ENCODE measurements at places on chromosomes 6 and 20.

DNA sequence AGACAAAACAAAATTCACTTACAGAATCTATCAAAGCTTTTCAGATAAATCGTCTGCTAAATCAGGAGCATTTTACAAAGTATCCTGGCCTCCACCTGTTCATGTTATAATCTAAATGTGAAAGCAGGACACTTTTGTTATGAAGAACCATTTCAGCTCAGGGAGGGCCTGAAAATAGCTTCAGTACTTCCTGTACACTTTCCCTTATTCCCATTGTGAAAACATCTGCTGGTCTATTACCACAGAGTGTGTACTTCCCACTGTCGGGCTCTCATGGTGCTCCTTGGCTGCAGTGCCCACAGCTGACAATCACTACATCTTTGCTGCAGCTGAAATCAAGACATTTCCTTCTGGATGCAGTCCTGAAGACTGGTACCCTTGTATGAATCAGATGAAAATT lies 128.1 kb downstream of the OPRM1 start:
- DNase-seq = no peak

DNA sequence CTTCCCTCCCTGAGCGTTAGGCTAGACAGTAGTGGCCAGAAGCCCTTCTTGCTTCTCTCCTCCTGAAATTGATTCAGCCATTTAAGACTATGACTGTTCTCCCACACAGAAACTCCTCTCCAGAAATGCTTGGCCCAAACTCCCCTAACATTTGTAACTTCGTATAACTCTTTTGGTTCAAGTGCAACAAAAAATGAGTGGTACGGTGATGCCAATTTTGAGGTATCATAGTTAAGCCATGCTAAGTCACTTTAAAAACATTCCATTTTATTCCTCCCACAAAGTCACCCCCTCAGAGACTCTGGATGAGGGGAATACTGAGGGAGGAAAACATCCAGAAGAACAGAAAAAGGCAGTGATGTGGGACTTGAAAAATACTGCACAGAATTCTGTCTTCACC lies 21.1 kb upstream of the ROS1 start:
- DNase-seq = no peak

DNA sequence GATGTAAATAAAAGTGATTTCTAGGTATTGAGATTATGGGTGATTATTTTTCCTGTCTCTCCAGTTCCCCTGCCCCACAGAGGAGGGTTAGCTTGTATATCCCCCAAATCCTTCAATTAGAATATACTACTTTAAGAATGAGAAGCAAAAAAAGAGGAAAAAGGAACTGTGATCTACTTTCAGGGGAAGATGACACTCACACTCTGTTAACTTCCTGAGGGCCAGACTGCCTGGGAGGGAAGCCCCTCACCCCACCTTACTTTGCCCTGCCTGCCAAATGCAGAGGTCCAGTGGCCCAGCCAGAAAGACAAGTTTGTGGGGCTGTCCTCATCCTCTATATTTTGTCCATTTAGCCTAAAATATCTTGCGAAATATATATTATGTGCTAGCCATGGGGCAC lies 9.2 kb upstream of the LY86 start:
- no peak for DNase-seq

- DNase-seq = no peak
Measured at GRCh38 chr20:17827759-17828559, 128.2 kb downstream of the BANF2 start.

- no peak for DNase-seq
Measured at GRCh38 chr6:71386215-71386614, 97.6 kb downstream of the OGFRL1 start.

DNA sequence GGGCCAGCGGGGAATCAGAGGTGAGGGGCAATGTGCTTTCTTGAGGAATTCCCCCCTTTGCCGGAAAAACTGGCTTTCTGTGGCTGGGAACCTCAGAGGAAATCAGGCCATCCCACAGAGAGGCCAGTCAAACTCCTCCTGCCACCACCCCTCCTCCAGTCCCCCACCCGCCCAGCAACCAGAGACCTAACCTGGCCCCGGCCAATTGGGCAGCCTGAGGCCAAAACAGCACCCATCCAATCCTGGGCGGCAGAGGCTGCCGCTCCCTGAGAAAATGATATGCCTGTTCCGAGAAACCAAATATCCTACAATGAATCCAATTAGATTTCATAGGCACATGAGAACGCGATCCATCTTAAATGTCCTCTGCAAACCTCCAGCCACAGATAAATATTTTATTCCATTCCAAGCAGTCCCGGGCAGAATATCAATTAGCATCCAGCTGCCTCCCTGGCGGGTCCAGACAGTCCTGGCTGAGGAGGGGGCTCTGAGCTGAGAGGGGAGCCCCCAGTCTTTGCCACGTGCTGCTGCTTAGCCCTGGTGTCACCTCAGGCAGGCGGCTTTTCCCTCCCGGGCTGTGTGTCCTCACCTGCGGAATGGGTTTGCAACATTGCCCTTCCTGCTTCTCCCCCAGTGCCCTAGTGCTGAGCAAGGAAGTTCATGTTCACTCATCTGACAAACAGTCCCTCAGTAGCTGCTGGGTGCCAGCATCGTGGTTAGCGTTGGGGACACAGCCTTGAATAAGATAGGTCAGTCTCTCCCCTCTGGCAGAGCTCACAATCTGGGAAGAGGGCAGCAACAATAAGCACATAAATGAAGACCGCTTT lies 95.0 kb downstream of the DLGAP4 start:
- no peak for DNase-seq

- peak; percentile 55 for DNase-seq
Measured at GRCh38 chr6:160041608-160042007, 72.7 kb downstream of the IGF2R start.

GRCh38 chr6:8389036-8389818 lies 46.1 kb downstream of the SLC35B3 start:
- no peak for DNase-seq

GRCh38 chr6:101980924-101981323 lies 587.4 kb downstream of the GRIK2 start:
- no peak for DNase-seq

GRCh38 chr6:167826230-167826895 lies 348 bp upstream of the AFDN start:
- DNase-seq = peak; percentile 73

DNA sequence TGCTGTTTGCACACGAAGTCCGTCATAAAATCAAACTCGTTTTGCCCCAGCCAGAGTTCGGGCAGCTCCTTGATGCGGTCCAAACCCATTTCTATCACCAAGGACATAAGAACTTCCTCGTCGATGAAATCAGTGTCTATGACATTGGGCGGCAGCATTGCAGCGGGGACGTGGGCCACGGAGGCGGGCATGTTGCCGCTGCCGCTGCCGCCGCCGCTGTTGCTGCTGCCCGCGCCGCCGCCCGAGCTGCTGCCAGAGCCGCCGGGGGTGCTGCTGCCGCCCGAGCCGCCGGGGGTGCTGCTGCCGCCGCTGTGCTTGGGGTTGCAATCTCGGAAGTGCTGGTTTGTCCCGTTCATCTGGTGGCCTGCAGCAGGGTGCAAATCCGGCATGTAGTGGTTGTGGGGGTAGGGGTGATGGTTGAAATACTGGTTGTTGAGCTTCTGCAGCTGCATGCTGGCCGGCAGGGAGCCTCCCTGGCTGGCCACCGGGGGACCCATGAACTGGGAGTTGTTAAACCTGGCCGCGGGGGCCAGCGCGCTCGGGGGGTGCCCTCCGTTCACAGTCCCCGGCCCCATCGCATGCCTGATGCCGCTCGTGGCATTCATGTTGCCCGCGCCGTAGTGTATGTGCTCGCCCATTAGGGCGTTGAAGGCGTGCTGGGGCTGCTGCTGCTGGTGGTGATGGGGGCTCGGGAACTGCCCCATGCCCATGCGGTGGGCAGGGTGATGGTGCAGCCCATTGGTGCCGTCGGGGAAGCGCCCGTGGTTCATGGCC lies 1.1 kb downstream of the CITED2 start:
- DNase-seq = peak; percentile 30

DNA sequence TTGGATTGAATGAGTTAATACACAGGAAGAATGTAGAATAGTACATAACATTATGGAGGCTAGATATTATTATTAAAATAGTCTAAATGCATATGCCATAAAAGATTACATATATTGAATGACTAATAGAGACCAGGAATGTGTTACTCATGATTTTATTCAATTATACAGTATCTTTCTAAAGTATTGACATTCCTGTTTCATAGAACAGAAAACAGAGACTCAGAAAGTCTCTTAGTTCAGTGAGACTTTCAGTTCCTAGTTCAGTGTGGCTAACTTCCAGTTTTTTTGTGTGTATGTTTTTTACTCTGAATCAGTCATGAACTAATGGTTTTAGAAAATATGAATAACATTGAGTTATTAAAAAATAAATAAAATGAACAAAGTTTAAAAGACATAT lies 34.6 kb upstream of the TMEM244 start:
- peak; percentile 38 for DNase-seq

GRCh38 chr6:138815221-138815620 lies 19.3 kb downstream of the ECT2L start:
- no peak for DNase-seq

GRCh38 chr6:7747901-7748504 lies 22.1 kb downstream of the BMP6 start:
- DNase-seq = no peak

DNA sequence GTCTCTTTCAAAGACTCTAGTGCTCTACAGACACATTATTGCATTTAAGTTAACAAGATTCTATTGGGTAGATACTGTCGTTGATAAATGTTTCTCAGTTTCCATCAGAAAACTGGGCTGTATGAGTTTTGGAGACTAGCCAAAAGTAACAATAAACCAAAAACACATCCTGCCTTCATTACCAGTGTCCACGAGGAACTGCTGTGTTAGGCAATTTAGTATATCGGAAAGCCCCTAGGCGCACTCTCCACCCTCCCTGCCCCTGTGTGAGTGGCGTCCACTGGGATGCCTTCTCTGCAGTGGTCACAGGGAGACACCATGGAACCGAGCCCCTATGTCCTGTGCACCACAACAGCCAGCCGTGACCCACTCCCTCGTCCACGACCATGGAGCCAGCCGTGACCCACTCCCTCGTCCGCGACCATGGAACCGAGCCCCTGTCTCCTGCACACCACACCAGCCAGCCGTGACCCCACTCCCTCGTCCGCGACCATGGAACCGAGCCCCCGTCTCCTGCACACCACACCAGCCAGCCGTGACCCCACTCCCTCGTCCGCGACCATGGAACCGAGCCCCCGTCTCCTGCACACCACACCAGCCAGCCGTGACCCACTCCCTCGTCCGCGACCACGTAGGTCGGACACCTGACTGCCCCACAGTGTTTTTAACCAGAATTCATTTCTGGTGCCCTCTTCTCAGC lies 35.3 kb downstream of the DLL1 start:
- DNase-seq = no peak

DNA sequence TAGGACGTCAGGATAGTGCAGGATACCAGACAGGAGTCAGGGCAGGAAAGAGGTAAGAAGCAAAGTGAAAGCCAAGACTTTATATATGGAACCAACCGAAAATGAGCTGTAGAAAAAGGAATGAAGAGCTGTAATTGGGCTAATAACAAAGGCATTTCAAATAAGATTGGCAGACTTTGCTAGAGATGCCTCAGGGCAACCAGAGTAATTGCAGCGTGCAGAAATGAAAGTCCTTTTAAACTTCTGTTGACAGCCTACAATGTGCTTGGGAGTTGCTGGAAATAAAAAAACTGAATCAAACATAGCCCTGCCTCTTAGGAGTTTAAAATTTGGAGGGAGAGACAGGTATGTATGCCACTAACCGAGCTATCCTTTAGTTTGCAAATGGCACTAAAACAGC lies 56.4 kb upstream of the NKX2-4 start:
- no peak for DNase-seq

DNA sequence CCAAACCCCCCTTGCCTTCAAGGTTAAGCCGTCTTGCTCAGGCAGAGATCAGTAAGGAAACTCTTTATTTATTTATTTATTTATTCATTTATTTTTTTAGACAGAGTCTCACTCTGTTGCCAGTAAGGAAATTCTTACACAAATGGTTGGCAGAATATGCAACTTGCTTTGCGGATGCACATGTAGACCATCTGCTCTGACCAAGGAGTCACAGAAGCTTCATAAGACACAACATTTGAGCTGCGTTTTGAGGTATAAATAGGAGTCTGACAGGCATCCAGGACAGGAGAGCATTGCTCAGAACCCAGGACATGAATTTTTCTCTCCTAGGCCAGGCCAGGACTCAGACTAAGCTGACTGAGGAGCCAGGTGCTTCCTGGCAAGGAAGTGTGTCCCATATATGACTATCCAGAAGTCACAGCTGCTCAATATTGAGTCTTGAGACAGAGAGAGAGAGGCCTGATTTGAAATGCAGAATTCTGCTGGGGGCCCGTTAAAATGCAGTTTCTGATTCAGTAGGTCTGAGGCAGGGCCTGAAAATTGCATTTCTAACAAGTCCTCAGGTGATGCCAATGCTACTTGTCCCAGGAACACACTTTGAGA lies 43.9 kb downstream of the HLA-A start:
- no peak for DNase-seq

DNA sequence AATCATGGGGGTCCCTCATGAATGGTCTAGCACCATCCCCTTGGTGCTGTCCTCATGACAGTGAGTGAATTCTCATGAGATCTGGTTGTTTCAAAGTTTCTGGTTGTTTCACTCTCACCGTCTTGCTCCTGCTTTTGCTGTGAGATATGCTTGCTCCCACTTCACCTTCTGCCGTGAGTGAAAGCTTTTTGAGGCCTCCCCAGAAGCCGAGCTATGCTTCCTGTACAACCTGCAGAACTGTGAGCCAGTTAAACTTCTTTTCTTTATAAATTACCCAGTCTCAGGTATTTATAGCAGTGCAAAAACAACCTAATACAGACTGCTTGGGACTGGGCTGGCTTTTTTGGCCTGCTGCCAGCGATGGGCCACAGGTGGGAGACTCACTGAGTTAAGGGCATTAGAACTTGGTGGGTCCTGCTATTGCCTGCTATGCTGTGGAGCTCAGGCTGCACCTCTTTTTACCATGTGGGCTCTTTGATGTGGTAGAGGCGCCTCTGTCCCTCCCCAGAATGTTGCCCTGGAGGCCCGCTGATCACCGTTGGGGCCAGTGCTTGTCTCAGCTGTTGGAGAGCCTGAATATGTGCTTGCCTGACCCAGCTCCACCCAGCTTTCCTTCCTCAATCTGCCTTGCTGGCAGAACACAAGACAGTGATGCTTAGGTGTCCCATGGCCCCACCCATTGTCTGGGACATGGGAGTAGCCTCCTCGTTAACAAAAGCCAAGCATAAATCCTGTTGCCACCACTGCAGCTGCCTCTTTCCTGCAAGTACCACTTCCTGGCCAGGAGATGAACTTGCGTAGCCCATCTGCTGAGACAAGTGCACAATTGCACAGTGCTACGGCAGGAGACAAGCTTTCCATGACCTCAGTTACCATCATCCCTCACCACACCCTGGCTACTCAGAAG lies 47.1 kb downstream of the IGF2R start:
- no peak for DNase-seq

- no peak for DNase-seq
Measured at GRCh38 chr20:44748005-44748370, 2.3 kb downstream of the KCNK15 start.

GRCh38 chr20:63625771-63626423 lies 1.0 kb downstream of the GMEB2 start:
- DNase-seq = no peak

DNA sequence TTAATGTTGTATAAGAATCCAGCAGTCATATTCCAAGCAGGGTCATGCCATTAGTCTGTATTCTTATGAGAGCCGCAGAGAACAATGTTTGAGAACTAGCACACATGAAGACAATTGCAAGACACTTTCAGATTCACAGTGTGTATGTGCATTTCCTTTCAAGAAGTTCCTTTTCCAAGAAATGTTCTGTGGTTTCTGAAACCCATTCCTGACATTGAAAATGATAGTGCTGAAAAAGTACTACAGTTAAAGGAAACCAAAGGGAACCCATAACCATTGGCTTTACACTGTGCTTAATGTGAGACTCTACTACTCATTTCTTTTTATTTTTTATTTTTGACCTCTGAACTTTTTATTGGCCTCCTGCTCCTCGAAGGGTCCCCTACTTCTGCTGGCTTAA lies 4.2 kb upstream of the CALHM6 start:
- DNase-seq = no peak

Measured in RWPE1 (cell line).